ENCODE measurements at places on chromosomes 11 and 22.

DNA sequence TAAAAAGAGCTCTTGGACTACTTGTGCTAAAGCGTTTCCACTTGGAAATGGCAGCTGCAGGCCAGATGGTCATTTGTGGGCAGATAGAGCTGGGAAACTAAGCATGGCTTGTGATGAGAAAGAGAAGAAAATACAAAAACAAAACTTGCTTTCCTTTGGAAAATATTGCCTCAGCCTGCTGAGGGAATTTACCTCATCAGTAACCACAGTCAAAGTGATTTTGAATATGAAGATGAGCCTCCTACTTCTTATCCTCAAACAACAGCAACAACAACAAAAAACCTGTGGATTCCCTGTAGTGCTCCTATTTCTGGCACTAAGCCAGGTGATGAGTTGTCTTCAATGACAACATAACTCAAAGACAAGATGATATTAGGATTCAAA, 62.7 kb upstream of the FIBIN start:
- no peak for DNase-seq

GRCh38 chr11:44313761-44314489, 4.0 kb upstream of the ALX4 start:
- DNase-seq = no peak

DNA sequence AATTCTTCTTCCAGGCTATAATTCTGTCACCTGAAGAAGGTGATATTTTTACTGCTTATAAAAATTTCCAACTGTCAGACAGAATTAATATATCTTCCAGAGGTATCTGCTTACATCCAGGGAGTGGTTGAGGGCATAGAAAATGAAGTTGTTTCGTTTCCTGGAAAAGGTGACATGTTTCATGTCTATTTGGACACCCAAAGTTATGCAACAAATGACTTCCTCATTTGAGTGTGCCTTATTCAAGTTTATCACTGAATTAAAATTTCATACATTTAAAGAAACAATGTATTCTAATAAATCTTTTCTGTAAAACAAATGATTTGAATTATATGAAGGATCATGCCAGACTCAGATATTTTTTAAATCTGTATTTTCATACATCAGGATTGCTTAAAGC, 8.5 kb upstream of the GRAMD1B start:
- no peak for DNase-seq

DNA sequence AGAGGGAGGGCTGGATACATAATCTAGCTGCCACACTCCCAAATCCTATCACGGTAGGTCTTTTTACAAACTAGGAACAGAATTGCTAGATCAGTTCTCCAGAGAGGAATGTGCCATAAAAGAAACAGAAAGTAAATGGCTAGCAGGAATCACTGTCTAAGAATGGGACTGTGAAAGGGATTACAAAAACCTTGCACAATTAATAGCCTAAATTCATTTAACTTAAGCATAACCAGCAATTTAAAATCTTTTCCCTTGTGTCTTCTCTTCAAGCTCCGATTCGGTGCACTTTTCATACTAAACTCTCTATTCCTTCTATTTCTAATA, 35.2 kb downstream of the APOL5 start:
- DNase-seq = no peak

GRCh38 chr11:6833356-6833755, 12.1 kb upstream of the OR10A5 start:
- DNase-seq = no peak
